Naive thymus-derived CD8-positive, alpha-beta T cell (primary cell): ENCODE measurements at places on chromosomes 4 and X. TPM values are rescaled to one million over a fixed set of nuclear protein-coding genes. Genes with fewer than 3 reads are reported as not detected.

DNA sequence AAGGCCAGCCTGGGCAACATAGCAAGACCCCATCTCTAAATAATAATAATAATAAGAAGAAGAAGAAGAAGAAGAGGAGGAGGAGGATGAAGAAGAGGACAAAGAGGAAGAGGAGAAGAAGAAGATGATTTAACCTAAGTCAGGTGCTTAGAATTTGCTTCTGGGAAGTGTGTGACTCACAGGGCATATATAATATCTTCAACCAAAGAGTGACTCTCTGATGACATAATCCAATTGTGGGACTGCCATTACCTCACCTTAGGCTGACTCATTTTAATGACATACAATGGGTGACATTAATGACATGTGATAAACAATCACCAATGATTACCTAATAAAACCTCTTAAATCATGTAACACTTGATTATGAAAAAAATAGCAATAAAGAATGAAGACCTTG lies 32.7 kb upstream of the MBTPS2 start:
- no peak overlapping the region for H3K4me3 ChIP-seq
- no peaks in the 10 kb centered on the region for H3K4me1 ChIP-seq
- no peak for DNase-seq
- H3K36me3 ChIP-seq: no peaks in the 10 kb centered on the region
- no peaks in the 10 kb centered on the region for H3K27me3 ChIP-seq

- H3K27ac ChIP-seq: no peak overlapping the region
- H3K36me3 ChIP-seq: peaks cover 2% of the 10 kb centered on the region
- peaks cover 14% of the 10 kb centered on the region for H3K27me3 ChIP-seq
- H3K4me1 ChIP-seq: peaks cover 10% of the 10 kb centered on the region
- no peak overlapping the region for H3K4me3 ChIP-seq
Observed at GRCh38 chr4:113433536-113434246, 327.8 kb downstream of the CAMK2D start.

GRCh38 chr4:36568575-36568974 lies 287.2 kb downstream of the DTHD1 start:
- H3K27ac ChIP-seq: no peak overlapping the region
- peaks cover 16% of the 10 kb centered on the region for H3K27me3 ChIP-seq
- H3K4me1 ChIP-seq: no peaks in the 10 kb centered on the region
- no peaks in the 10 kb centered on the region for H3K36me3 ChIP-seq
- no peak overlapping the region for H3K4me3 ChIP-seq
- no peak for DNase-seq

- DNase-seq: no peak
- H3K4me1 ChIP-seq: no peaks in the 10 kb centered on the region
- no peaks in the 10 kb centered on the region for H3K36me3 ChIP-seq
- no peak overlapping the region for H3K27ac ChIP-seq
- H3K4me3 ChIP-seq: no peak overlapping the region
Observed at GRCh38 chr4:10196191-10196590, 79.6 kb upstream of the WDR1 start.

DNA sequence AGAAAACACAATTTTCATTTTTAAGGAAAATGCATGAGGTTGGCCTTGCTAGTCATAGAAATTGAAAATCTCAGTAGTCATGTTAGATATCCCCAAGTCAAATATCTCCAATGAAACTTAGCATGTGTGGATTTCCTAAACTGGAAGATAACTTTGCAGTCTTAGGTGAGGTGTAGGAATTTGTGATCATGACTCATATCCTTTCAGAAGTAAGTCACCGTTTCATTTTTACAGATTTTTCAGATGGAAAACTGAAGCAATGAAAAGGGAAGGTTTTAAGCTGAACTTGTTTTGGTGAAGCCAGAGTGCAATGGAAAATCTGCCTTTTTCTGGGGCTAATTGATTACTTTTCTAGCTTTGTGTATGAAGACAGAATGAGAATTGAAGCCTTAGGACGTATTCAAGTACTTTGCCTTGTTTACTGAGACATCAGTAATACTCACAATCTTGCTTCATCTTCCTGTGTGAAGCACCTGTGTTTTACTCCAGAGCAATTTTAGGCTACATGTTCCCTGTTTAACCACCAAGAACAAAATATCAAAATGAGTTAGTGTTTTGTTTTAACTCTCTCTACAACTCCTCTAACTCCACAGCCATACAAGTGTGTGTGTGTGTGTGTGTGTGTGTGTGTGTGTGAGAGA lies 1662.8 kb upstream of the ADGRL3 start:
- no peak for DNase-seq
- no peak overlapping the region for H3K4me3 ChIP-seq
- H3K4me1 ChIP-seq: peaks cover 1% of the 10 kb centered on the region
- peak overlapping the region; percentile 4 for H3K27ac ChIP-seq

DNA sequence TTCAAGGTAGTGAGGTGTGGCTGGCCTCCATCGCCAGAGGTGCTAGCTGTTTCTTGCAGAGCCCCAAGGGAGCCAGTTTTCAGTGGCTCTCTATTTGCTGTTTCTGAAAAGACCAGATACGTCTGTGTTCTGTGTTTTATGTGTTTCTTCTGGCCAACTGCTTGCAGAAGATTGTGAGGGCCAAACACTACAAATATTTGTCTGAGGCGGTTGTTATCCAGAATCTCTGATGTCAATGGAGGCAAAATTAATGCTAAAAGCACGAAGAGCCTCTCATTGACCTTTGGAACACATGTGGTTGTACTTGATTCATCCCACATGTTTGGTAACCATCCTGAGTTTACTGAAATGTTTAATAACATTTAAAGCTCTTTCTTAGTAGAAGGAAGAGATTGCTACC lies 113.9 kb downstream of the CT47B1 start:
- no peak for DNase-seq
- no peak overlapping the region for H3K4me3 ChIP-seq
- peaks cover 3% of the 10 kb centered on the region for H3K4me1 ChIP-seq
- no peak overlapping the region for H3K27ac ChIP-seq
- no peaks in the 10 kb centered on the region for H3K36me3 ChIP-seq

- no peaks in the 10 kb centered on the region for H3K27me3 ChIP-seq
- H3K4me3 ChIP-seq: no peak overlapping the region
- DNase-seq: no peak
- no peaks in the 10 kb centered on the region for H3K36me3 ChIP-seq
Observed at GRCh38 chr4:66028668-66029067, 358.4 kb upstream of the EPHA5 start.

- H3K36me3 ChIP-seq: no peaks in the 10 kb centered on the region
- H3K4me1 ChIP-seq: no peaks in the 10 kb centered on the region
- H3K27me3 ChIP-seq: no peaks in the 10 kb centered on the region
- no peak overlapping the region for H3K4me3 ChIP-seq
- DNase-seq: no peak
Observed at GRCh38 chr4:136277741-136278140, 1254.6 kb downstream of the PCDH18 start.

- no peak overlapping the region for H3K27ac ChIP-seq
- peaks cover 5% of the 10 kb centered on the region for H3K36me3 ChIP-seq
- H3K4me3 ChIP-seq: no peak overlapping the region
- H3K4me1 ChIP-seq: peaks cover 4% of the 10 kb centered on the region
- DNase-seq: no peak
Observed at GRCh38 chr4:1398681-1399507, 7.3 kb downstream of the NKX1-1 start.

GRCh38 chr4:96293806-96294205 lies 453.9 kb downstream of the PDHA2 start:
- H3K36me3 ChIP-seq: no peaks in the 10 kb centered on the region
- H3K27me3 ChIP-seq: no peaks in the 10 kb centered on the region
- no peak overlapping the region for H3K4me3 ChIP-seq
- DNase-seq: no peak

DNA sequence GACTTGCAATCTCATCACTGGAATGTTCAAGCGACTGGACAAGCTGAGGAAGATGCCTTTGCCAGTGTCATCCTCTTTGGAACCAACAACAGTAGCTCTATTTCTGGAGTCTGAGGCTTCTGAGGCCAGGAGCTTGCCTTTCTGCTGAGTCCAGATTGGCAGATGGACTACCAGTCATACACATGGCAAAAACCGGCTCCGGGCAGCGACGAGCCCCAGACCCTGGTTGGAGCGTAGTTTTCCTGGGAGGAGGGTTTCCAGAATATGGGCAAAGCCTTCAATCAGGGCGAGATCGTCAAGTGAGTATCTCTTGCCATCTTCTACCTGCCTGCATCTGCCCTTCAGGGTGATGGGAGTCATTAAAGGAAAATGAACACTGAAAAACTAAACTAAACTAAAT lies 807.9 kb downstream of the C4orf33 start:
- H3K27me3 ChIP-seq: no peaks in the 10 kb centered on the region
- H3K4me3 ChIP-seq: no peak overlapping the region
- no peaks in the 10 kb centered on the region for H3K4me1 ChIP-seq

HTR2C gene
- total RNA-seq: not detected

MGAT4D gene
- not detected for total RNA-seq

CLIC2 gene
- 1.4 TPM for total RNA-seq

PAGE5 gene
- total RNA-seq: not detected

IL3RA gene
- total RNA-seq: not detected

FGA gene
- not detected for total RNA-seq

DDX60 gene
- total RNA-seq: 25.8 TPM

RAB33A gene
- 16.7 TPM for total RNA-seq

FGFR3 gene
- total RNA-seq: not detected

TMEM156 gene
- total RNA-seq: 7.8 TPM

UGT2B15 gene
- total RNA-seq: not detected
